Colonic mucosa (tissue), 4 donors: ENCODE measurements at places on chromosomes 1 and 21. TPM values are rescaled to one million over a fixed set of nuclear protein-coding genes. Genes with fewer than 3 reads are reported as not detected.
A peak's percentile ranks its signal among the peaks of the same experiment; 100 is the strongest.

GBP2 gene
- total RNA-seq, result 81.0 TPM

DNA sequence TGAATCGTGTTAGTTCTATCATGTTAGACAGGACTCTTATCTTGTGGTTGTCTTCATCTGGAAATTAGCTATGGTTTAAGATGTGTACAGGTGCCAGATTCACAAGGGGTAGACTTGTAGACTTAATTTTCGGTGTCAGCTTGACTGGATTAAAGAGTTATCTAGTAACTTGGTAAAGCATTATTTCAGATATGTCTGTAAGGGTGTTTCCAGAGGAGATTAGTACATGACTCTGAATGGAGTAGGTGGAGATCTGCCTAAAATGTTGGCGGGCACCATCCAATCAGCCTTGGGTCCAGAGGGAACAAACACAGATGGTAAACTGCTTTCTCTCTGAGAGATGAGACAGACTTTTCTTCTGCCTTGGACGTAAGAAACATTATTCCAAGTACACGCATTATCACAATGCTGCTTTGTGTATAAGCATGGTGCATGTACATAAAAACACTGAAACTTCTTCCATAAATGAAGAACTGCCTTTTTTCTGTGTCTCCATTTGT, 434.6 kb downstream of the SMYD3 start:
- DNase-seq, result no peak

- DNase-seq, result no peak
Measured at GRCh38 chr1:184682956-184683355, 71.7 kb downstream of the EDEM3 start.

GRCh38 chr1:236269439-236269838, 12.3 kb downstream of the ERO1B start:
- DNase-seq, result no peak

DNA sequence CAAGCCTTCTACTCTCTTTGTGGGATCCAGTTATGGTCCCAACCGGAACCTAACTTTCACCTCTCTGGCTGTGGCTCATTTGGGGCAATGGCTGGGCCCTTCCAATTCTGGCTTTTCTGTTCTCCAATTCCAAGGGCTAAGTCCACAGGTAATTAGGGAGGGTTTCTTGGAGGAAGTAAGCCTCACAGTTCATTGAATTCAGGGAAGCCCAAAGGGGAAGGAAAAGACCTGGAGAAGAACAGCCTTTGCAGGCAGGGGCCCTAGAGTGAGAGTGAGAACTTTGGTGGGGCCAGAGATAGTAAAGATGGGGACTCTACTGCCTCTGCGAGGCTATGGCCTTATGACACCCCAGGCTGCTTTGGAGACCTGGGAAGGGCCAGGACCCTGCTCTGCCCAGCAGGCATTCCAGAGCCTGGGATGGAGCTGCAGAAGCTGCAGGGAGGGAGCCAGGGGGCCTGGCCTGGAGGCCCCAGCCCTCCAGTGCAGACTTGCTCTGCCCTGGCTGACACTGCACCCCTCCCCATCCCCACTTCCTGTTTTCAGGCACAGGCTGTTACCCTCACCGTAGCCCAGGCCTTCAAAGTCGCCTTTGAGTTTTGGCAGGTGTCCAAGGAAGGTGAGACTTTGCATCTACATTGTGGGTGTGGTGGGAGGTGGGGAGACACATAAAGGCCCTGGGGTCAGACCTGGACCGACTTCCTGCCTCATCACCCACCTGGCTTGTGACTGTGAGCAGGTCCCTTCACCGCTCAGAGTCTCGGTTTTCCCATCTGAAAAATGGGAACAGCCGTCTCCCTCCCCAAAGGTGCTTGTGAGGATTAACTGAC, 18.9 kb downstream of the LDLRAP1 start:
- peak; percentile 91 for DNase-seq

GRCh38 chr1:218344814-218345672, at the start of gene TGFB2:
TSS of gene TGFB2 (plus strand) at chr1:218345336. CDS start at chr1:218346702, 1,366 bp downstream.
- peak; percentile 31 for DNase-seq
